Adrenal gland (tissue), 19 donors: ENCODE measurements at places on chromosomes 11 and 22.

- DNase-seq: no peak
These were observed 33.2 kb upstream of the CWF19L2 start for GRCh38 chr11:107490836-107491235.

GRCh38 chr11:34606326-34607120 is 14.4 kb upstream of the EHF start:
- no peak for DNase-seq

DNA sequence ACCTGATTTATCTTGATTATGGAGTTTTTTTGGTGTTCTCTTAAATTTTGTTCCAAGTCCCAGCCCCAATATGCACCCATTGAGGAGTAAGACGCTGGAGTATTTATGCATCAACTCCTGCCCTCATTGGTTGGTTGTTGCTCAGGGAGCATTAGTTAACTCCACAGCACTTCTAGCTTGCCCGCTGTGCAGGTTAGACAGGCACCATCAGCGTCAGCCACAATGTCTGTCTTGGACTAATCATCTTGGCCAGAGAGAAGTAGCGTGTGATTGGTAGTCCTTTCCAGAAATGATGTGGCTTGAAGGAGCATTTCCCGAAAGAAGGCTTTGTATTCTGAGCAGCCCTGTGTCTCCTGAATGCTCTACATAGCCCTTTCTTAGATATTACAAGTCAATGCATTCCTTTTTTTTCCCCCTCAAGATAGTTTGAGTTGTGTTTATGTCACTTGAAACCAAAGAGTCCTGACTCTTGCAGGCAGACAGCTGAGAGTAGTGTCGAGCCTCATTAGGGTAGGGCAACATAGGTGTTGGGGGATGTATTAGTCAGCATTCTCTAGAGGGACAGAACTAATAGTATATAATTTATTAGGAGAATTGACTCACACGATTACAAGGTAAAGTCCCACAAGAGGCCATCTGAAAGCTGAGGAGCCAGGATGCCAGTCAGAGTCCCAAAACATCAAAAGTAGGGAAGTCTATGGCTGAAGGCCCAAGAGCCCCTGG is 94.6 kb upstream of the RCN1 start:
- DNase-seq: no peak

DNA sequence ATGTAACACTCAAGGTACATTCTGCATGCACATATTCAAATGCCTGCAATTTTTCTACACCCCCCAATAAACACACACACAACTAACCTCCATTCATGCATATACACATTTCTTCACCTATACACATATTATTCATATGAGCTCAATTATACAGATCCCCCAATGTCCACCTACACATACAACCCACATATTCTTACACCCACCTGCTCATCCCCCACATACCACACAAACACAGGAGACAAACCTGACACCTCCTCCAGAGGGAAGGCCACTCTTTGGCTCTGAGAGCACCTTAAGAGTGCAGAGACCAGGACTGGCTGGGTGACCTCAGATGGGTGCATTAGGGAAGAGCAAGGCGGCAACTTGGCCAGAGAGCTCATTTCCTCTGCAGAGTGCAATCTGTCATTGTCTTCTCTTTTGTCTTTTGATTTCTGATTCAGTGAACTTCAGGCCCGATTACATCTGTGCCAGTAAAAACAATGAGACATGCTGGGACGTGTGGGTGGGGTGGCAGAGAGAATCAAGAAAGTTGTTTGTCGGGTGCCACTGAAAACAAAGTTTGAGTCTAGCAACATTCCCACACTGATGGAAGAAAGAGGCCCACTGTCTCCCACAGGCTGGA is 208.4 kb downstream of the NXPE2 start:
- no peak for DNase-seq

- DNase-seq: no peak
These were observed 1150.6 kb upstream of the RAG2 start for GRCh38 chr11:37748641-37749040.

- DNase-seq: no peak
These were observed 20.7 kb upstream of the CPT1A start for GRCh38 chr11:68862421-68862820.

DNA sequence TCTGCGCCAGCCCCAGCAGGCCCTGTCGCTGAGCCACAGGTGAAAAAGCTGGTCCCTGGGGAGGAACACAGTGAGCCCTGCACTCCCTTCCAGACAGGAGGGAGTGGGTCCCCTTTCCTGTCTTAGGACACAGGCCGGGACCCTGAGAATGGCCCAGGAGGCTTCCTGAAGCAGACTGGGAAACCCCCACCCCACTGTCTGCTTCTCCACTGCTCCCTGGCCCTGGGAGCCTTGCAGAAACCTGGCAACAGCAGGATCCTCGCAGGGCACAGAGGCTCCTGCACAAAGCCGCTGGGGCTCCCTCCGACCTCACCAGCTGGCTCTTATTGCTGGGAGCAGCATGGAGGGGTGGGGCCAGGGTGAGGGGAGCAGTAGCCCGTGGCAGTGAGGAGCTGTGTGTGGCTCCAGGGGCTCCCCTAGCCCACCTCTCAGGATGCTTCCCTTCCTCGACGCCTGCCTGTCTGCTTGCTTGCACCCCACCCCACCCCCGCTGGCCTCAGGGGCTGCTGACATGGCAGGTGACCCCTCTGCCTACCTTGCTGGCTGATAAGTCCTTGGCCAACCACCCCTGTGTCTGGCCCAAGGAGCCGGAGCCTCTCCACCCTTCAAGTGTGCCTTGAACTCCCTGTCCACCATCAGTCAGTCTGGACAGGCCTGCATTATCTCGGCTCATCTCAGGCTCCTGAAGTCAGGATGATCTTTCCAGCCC is 72.1 kb upstream of the KCNQ1OT1 start:
- DNase-seq: peak; percentile 8

DNA sequence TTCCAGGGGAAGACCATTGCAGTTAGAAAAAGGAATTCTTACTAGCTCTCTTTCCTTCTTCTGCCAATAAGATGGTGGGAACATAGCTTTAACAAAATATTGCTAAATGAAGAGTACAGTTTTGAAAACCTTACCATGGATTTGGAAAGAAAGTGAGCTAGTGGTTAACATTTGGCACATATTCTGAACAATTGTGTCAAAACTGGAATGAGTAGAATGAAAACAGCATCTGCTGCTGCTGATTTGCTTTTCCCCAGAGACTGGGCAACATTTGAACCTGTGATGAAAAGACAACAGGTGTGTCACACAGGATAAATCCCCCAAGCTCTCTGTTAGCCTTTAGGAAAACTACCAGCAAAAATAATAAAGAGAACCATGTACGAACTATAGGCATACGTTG is 761.4 kb downstream of the KCNA4 start:
- DNase-seq: no peak

- DNase-seq: no peak
These were observed 15.0 kb downstream of the ALKBH3 start for GRCh38 chr11:43895601-43896000.

DNA sequence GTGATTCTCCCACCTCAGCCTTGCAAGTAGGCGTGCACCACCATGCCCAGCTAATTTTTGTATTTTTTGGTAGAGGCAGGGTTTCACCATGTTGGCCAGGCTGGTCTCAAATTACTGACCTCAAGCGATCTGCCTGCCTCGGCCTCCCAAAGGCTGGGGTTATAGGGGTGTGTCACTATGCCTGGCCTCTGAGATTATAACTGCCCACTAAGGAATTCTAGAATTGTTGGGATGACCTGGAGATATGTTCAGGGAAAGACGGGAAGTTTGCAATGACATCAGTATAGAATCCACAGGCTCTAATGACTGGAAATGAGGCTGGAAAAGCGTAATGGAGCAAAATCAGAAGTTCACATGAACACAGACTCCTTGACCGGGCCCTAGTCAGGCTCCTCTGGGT is 62.2 kb downstream of the CLMP start:
- DNase-seq: no peak

- DNase-seq: no peak
These were observed 46.3 kb upstream of the WNT11 start for GRCh38 chr11:76252631-76253070.

- DNase-seq: no peak
These were observed 152.3 kb upstream of the RAG2 start for GRCh38 chr11:36750349-36750748.

- no peak for DNase-seq
These were observed 68.1 kb downstream of the PDE2A start for GRCh38 chr11:72605973-72606747.

DNA sequence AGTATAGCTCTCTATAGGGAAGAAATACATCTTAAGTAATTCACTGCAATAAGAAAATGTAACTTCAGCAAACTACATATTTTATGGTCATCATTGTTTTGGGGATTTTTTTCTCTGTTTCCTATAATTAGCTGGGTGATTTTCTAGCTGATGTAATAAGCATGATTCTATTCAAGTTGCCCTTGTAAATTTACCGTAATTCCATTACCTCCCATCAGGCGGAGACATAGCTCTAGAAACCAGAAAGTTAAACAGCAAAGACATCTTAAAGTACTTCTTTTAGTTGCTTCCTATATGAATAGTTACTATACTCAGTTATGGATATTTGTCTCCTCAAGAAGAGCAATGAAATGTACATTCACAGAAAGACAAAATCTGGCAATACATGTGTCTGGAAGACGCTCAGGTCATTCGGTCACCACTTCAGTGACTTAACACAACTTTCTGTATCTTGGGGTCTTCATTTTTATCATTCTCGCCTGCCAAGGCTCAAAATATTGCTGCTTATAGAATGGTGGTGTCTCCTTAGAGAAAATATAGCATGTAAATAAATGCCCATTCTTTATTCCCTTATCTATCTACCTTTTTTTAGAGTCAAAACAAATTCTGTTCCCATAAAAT is 239.9 kb upstream of the ZC3H12C start:
- DNase-seq: no peak

- no peak for DNase-seq
These were observed 765 bp downstream of the ZFPL1 start for GRCh38 chr11:65084598-65085375.

DNA sequence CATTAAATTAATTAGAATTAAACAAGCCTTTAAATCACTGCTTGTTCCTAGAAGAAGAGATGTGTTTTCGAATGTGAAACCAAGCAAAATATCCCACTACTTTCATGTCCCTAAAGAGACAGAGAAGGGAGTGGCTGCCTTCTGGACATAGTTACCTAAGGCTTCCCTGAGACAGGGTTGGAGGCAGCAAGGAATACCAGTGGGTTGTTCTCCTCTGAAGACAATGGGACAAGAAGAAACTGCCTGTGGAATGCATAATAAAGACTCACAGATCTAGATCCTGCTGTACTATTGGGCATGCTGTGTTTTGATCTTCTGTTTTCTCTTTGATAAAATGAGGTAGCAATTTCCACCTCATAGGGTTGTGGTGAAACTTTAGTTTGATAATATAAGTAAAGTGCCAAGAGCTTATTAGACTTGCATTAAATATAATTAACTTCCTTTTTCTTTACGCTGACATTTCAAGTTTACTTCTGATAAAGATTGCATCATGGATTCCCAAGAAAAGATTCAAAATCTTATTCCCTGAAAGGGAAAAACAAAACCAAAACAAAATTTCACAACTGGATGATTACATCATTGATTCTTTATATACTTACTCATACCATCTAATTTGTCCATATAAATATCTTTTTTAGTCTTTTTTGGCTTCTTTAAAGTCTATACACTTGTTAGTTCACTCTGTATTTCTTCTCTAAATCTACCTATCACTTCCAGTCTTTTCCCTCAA is 621.3 kb downstream of the ETS1 start:
- DNase-seq: no peak

DNA sequence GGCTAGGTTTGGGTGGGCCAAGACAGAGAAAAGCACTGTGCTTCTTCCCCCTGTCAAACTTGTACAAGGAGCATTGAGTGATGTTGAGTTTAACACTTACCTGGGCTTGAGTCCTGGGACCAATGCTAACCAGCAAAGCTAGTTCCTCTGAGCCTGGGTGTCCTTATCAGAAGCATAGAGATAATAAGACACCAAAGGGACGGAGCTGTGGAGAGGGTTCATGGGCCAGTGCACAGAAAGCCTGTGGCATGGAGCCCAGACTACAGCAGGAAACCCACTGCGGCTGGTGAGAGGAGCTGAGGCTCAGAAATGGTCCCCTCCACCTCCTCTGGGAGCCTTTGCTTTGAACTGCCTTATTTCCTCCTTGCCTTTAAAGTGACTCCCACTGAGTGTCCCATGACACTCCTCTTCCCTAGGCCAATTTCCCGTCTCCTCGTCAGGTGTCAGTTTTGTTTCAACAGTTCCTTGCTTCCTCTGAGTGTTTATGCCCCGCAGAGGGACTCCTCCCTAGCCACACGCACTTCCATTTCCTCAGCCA is 9.4 kb downstream of the SLCO2B1 start:
- no peak for DNase-seq

DNA sequence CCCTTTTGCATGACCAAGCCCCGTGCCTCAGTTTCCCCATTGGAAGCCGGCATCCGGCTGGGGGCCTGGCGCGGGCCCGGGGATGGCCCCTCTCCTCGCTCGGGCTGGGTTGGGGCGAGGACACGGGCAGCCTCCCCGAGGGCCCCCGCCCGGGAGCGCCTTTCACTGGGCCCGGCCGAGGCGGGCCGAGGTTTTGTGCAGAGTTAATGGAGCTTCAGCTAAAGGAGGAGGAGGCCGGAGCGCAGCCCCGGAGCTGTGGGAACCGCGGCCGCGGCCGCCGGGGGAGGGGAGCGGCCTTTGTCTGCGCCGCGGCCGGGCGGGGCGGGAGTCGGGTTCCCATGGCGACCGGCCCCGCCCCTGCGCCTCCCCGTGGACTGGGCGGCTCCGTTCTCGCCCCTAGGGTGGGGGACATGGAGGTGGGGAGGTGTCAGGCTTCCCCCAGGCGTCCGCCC is 1.4 kb upstream of the MAPK11 start:
- DNase-seq: no peak

DNA sequence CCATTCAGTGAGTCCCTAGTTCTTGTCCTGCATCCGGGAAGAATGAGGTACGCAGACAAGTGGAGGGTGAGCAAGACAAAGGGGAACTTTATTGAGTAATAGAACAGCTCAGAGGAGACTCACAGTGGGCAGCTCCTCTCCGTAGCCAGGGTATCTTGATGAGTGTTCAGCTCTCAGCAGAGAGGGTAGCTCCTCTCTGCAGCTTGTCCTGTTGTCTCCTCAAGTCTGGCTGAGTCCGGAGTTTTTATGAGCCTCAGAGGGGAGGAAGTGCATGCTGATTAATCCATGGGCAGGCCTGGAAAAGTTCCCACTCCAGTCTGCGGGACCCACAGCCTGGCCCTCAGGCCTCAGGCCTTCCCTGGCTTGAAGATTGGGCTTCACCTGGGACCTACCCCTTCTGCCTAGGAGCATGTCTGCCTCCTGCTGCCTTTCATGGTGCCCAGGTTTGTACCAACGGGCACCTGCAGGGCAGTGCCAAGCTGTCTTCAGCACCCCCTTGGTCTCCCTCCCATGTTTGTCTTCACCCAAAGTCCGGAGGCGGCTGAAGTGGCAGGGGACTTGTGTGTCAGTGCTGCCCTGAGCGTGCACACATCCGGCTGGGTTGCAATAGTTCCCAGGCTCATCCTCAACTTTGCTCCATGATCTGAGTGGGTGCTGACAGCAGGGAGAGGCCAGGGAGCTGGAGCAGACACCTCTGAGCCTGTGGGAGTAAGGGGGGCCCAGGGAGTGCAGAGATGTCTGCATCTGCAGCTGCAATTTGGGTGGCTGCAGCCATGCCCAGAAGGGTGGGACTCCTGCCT is 134.2 kb downstream of the LDLRAD3 start:
- no peak for DNase-seq
